Naive thymus-derived CD4-positive, alpha-beta T cell (primary cell): ENCODE measurements at places on chromosomes 1 and 21.

DNA sequence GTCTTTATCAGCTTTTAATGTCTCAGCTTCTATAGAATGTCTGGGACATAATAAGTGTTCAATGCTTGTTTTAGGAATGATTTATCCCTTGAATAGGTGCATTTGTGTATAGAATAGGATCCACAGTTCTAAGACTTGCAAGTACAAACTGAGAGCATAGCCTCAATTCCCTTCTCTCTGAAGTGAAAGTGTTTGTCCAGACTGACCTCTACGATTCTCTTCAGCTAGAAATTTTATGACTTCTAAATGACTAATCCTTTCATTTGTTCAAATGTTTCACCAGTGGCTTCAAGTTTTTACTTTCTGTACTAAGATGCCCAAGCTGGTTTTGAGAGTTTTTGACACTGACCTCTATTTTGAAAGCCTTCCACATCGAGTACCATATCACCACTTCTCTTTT, 608.2 kb upstream of the ADGRL4 start:
- no peaks in the 10 kb centered on the region for H3K36me3 ChIP-seq
- no peak for DNase-seq
- no peak overlapping the region for H3K27ac ChIP-seq
- H3K27me3 ChIP-seq, result no peaks in the 10 kb centered on the region
- H3K4me3 ChIP-seq, result no peak overlapping the region

DNA sequence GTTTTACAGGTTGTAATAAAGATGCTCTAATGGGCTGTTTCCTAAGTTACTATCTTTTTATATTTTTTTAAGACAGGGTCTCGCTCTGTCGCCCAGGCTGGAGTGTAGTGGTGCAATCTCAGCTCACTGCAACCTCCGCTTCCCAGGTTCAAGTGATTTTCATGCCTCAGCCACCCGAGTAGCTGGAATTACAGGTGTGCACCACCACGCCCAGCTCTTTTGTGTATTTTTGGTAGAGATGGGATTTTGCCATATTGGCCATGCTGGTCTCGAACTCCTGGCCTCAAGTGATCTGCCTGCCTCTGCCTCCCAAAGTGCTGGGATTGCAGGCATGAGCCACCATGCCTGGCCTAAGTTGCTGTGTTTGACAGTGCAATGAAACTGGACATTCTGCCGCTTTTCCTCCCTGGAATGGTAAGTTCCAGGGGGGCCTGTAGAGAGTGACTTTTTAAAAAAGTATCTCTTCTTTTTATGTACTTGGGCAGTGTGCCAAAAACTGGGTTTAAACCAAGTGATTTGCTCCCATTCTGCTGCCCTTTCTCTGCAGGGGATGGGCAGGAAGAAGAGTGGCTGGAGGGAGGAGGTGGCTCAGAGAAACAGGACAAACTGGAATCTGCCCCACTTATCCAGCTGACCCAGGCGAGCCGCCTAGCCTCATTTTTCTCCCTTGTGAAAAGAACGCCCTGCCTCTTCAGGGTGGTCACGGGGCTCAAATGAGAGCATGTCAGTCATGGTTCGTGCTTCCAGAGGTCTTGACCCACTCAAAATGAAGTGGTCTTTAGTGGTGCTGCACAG, 2.3 kb downstream of the SLC37A1 start:
- H3K27me3 ChIP-seq, result no peaks in the 10 kb centered on the region
- no peak for DNase-seq
- H3K4me3 ChIP-seq, result no peak overlapping the region
- H3K4me1 ChIP-seq, result peaks cover 18% of the 10 kb centered on the region
- peaks cover 46% of the 10 kb centered on the region for H3K36me3 ChIP-seq

DNA sequence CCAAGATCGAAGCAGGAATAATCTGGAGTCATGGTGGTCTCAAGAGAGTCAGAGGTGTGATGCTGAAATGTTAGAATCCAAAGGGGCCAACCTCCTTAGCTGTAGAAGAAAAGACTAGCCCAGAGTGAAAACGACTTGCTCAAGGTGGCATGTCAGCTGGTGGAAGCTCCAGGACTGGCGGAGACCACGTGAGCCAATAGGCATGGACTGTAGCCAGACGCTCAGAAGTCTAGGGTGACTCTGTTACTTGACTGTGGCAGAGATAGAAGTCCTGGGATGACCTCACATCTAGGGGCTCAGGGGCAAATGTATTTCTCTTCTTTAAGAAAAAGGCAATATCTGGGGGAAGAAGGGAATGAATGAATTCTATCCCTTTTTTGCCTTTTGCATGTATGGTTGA, 267.4 kb downstream of the ATG4C start:
- H3K4me3 ChIP-seq, result no peak overlapping the region
- DNase-seq, result no peak
- H3K27me3 ChIP-seq, result no peaks in the 10 kb centered on the region
- H3K36me3 ChIP-seq, result no peaks in the 10 kb centered on the region

GRCh38 chr1:221868593-221869303, 126.9 kb upstream of the DUSP10 start:
- H3K4me1 ChIP-seq, result no peaks in the 10 kb centered on the region
- DNase-seq, result no peak
- H3K27me3 ChIP-seq, result no peaks in the 10 kb centered on the region

GRCh38 chr1:200610846-200611245, 9.7 kb downstream of the KIF14 start:
- H3K27me3 ChIP-seq, result no peaks in the 10 kb centered on the region
- no peaks in the 10 kb centered on the region for H3K4me1 ChIP-seq
- H3K36me3 ChIP-seq, result no peaks in the 10 kb centered on the region
- no peak overlapping the region for H3K27ac ChIP-seq
- H3K4me3 ChIP-seq, result no peak overlapping the region

DNA sequence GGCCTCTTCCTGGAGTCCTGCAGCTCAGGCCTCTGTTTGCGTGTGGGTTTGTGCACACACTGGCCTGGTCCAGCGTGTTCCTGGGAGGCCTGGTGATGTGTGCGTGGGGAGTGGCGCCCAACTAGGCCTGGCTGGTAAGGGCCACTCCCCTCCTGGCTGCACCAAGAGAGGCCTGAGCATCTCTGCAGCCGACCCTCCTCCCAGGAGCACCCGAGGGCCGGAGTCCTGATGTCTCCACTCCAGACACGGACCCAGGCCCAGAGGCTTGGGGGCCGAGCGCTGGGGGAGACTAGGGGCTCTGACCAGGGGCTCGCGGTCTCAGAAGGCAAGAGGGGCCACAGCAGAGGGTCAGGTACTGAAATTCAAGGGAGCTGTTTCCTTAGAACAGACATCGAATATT, 33.3 kb downstream of the MORN1 start:
- no peak overlapping the region for H3K27ac ChIP-seq
- no peaks in the 10 kb centered on the region for H3K36me3 ChIP-seq
- DNase-seq, result no peak
- H3K4me3 ChIP-seq, result no peak overlapping the region

- no peaks in the 10 kb centered on the region for H3K36me3 ChIP-seq
- no peak overlapping the region for H3K27ac ChIP-seq
- no peaks in the 10 kb centered on the region for H3K27me3 ChIP-seq
- no peaks in the 10 kb centered on the region for H3K4me1 ChIP-seq
These were observed 25.8 kb downstream of the ABCA4 start for GRCh38 chr1:94095112-94095637.

GRCh38 chr1:195376190-195376589, 1232.0 kb downstream of the KCNT2 start:
- H3K36me3 ChIP-seq, result no peaks in the 10 kb centered on the region
- no peak for DNase-seq
- no peaks in the 10 kb centered on the region for H3K27me3 ChIP-seq
- H3K27ac ChIP-seq, result no peak overlapping the region

DNA sequence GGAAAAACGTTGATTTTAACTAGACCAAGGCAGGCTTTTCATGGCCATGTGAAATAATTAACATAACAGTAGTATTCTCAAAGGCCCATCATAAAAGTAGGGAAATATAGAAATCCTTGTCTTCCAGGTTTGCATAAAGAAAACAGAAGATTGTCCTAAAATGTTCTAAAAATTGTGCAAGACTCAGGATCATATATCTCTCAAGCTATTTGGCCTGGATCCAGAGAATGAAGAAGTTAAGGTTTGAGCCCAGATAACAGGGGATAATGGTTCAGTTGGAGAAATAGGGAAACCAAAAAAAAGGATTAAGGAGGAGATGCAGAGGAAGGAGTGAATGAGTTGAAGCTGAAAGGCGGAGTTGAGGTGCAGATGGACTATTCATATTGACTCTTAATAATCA, 555.5 kb upstream of the NR5A2 start:
- no peak overlapping the region for H3K27ac ChIP-seq
- H3K4me1 ChIP-seq, result no peaks in the 10 kb centered on the region
- no peak overlapping the region for H3K4me3 ChIP-seq
- no peaks in the 10 kb centered on the region for H3K27me3 ChIP-seq
- H3K36me3 ChIP-seq, result no peaks in the 10 kb centered on the region

DNA sequence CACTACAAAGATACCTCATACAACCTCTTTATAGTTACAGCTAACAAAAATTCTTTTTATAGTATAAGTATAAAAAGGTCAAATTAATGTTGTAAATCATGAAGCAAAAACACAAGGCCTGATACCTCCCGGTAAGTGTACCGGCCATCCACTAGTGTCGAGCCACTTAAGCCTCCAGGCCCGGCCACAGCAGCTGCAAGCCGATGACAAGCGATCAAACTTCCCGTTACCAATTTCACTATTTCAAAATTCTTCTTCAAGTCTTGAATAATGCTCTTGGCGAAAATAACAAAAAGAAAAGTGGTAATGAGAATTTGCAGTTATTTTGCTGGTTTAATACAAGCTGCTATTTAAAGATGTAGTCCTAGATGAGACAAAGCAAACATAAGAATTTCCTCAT, 67.6 kb downstream of the USP24 start:
- no peak overlapping the region for H3K4me3 ChIP-seq
- H3K27ac ChIP-seq, result no peak overlapping the region
- DNase-seq, result no peak
- H3K36me3 ChIP-seq, result peaks cover 36% of the 10 kb centered on the region
- peaks cover 19% of the 10 kb centered on the region for H3K4me1 ChIP-seq

GRCh38 chr1:161772397-161772796, 6.3 kb downstream of the ATF6 start:
- peak overlapping the region; percentile 53 for H3K27ac ChIP-seq
- DNase-seq, result peak; percentile 12
- no peak overlapping the region for H3K4me3 ChIP-seq
- H3K36me3 ChIP-seq, result no peaks in the 10 kb centered on the region

DNA sequence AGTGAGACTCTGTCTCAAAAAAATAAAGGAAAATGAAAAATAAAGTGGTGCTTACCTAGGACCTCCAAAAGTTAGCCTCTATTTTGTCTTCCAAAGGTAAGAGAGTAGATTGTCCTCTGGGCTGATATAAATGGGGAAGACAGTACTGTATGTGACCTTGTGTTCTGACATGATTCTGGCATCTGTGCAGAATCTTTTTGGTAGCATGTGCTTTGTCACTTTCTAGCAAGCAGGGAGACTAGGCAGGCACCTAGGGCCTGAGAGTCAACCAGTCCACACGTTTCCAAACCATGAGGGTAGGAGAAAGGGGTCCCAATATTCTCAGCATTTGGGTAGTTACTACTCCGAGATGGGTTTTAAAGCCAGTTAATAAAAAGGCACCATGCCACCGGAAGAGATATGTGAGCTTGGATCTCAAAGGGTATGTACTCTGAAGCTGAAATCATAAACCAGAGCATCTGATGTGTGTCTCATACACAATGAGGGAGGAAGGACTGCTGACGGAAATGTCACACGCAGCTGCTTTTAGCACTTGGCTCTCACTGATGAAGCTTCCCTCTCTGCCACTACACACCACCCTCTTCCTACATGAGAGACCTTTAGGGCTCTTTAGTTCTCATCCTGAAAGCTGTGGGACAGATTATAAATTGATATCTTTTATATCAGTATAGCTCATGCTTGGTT, 27.0 kb upstream of the SLC16A1 start:
- no peaks in the 10 kb centered on the region for H3K36me3 ChIP-seq
- H3K4me1 ChIP-seq, result no peaks in the 10 kb centered on the region
- H3K27me3 ChIP-seq, result no peaks in the 10 kb centered on the region
- no peak for DNase-seq

- no peak overlapping the region for H3K27ac ChIP-seq
- no peaks in the 10 kb centered on the region for H3K27me3 ChIP-seq
- no peaks in the 10 kb centered on the region for H3K36me3 ChIP-seq
- H3K4me3 ChIP-seq, result no peak overlapping the region
- H3K4me1 ChIP-seq, result no peaks in the 10 kb centered on the region
- no peak for DNase-seq
These were observed 617.5 kb downstream of the KIF26B start for GRCh38 chr1:245772325-245772724.

GRCh38 chr1:20751462-20751990, 19.0 kb upstream of the SH2D5 start:
- no peak overlapping the region for H3K27ac ChIP-seq
- H3K36me3 ChIP-seq, result peaks cover 16% of the 10 kb centered on the region
- H3K27me3 ChIP-seq, result no peaks in the 10 kb centered on the region

DNA sequence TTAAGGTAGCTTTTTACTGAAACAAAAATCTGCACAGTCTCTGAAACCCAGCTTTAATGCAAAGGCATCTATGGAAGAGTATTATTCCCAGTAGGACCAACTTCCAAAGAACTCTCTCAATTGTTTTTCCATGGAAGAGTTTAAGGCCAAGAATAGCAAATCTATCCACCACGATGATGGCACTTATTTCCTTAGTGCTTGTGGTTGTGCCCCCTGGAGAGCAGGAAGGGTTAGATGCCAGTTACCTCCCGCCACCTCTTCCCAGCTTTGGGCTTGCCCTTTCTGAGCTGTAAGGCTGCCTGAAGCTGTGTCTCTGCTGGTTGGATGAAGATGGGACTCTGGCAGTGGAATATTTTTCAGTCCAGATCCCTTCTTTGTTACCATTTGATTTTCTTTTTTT, 4.8 kb upstream of the ATP1A1 start:
- H3K4me3 ChIP-seq, result no peak overlapping the region
- no peaks in the 10 kb centered on the region for H3K27me3 ChIP-seq

- no peaks in the 10 kb centered on the region for H3K4me1 ChIP-seq
- H3K27me3 ChIP-seq, result no peaks in the 10 kb centered on the region
- no peaks in the 10 kb centered on the region for H3K36me3 ChIP-seq
- no peak for DNase-seq
- H3K27ac ChIP-seq, result no peak overlapping the region
These were observed 178.3 kb upstream of the RAB4A start for GRCh38 chr1:229092377-229093237.

DNA sequence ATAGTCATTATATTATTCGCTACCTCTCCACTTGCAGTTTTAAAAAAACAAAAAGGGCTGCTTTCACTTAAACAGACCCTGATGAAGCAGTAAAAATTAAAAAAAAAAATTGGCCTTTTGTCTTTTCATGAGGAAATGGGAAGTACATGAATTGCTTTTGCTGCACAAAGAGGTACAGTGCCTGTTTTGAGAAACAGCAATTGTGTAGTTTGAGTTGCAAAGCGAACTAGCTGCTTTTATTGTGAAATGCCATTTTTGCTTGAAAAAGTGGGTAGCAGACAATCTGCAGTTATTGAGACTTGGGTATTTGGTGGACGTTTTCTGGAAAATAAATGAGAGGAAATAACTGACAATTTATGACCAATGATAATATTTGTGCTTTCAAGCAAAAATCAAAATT, 7.0 kb downstream of the DIP2A start:
- no peak overlapping the region for H3K27ac ChIP-seq
- peaks cover 9% of the 10 kb centered on the region for H3K36me3 ChIP-seq
- peaks cover 3% of the 10 kb centered on the region for H3K4me1 ChIP-seq
- DNase-seq, result no peak
- H3K4me3 ChIP-seq, result no peak overlapping the region

GRCh38 chr1:198449261-198449660, 91.2 kb downstream of the ATP6V1G3 start:
- no peak overlapping the region for H3K4me3 ChIP-seq
- DNase-seq, result no peak
- H3K4me1 ChIP-seq, result no peaks in the 10 kb centered on the region
